ENCODE measurements at places on chromosomes 13 and 19.

DNA sequence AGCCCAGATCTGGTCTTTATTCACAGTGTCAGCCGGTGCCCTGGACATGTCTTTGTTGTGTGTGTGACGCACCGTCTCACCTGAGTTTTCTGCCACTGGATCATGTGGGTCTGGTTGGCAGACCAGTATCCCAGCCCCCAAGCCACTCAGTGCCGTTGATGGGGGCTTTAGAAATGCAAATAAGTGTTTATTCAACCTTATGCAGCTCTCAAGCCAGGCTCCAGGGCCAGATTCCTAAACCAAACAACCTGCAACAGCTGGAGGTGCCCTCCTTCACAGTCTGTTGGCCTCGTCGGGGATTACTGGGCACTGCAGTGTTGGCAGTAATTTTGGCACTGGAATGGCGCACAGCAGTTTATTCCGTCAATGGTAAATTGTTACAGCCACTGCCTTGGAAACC is 21.6 kb downstream of the FAM124A start:
- DNase-seq, result no peak

DNA sequence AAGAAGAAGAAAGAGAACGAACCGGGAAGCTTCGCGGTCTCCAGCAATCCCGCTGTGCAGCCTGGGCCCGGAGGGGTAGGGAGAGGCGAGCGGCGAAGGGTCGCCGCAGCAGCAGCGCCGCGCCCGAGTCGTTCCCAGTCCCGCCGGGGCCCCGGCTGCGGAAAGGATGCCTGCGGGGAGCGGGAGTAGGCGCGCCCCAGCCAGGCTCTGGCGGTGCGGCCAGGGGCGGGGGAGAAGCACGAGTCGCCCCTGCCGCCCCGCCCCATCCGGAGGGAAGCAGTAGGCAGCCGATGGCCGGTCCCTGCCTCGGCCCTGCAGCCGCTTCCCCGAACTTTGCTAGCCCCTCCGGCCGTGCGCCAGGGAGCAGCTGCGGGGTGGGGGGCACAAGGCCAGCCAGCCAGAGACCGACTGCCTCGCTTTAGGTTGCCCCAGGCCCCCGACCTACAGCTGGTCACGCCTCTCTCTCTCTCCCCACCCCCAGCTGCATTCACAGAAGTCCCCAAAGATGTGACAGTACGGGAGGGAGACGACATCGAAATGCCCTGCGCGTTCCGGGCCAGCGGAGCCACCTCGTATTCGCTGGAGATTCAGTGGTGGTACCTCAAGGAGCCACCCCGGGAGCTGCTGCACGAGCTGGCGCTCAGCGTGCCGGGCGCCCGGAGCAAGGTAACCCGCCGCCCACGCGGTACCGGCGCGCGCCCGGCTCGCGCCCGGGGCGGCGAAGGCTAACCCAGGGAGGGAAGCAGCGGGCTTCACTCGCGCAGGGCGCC is 1.1 kb downstream of the VSTM2B start:
- DNase-seq, result no peak

DNA sequence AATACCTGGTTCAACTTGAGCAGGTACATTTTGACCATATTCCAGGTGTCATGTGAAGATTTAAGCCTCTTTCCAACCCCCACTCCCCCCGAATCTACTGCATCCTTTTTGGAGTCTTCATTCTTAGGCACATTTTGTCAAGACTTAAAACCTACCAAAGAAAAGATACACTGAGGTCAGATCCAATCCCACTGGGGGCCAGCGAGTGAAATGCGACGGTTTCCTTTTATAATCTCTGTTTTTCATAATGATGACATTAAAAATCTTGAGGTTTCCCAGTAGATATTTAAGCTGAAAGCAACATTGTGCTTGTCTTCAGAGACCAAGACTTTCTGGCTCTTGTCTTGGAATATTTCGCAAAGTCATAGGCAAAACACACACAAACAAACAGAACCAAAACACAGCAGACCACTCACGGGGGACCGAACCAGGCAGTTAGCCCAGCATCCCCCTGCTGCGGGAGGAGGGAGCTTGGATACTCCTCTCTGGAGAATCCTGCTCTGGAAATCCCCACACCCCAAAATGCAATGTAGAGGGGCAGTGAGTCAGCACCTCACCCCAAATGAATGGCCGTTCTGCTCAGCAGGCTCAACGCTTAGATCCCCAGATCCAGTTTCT is 506 bp upstream of the GAS6 start:
- DNase-seq, result no peak

DNA sequence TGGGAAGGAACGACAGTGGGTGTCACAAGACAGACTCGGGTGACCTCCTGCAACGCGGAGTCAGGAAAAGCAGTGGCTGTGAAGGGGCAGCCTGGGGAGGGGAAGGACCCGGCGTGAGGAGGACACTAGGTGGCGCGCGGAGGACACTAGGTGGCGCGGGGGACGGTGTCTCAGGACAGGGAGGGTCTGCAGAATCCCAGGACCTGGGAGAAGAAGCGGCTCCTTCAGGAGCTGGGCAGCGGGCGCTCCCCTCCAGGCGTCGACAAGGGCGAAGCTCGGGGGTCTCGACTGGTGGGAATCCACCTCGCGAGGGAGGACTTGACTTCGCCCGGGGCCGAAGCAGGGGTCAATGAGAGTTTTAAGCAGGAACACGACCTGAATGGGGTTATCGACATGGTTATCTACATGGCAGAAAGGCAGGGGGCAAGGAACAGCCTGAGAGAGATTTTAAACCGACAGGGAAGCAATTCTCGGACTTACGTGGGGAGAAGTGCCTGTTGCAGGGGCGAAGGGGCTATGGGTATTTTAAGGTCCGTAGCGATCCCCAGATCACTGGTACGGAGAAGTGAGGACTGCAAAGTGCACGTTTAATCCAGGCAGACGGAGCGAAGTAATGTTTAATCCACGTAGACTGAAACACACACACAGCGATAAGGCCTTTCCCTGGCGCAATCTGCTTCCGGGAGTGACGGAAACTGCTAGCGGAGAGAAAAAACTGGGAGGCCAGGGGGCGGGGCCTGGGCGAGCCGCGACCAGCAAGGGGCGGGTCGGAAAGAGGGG is at the start of gene ZNF616:
Gene ZNF616 (minus strand): TSS at position 687 of the 780 bp plus-strand sequence. CDS start 9,426 bp downstream, outside the sequence.
- peak; percentile 88 for DNase-seq

GRCh38 chr13:33310245-33311038 is 24.9 kb upstream of the STARD13 start:
- no peak for DNase-seq

GRCh38 chr13:73262862-73263627 is 204.2 kb downstream of the KLF5 start:
- DNase-seq, result no peak

DNA sequence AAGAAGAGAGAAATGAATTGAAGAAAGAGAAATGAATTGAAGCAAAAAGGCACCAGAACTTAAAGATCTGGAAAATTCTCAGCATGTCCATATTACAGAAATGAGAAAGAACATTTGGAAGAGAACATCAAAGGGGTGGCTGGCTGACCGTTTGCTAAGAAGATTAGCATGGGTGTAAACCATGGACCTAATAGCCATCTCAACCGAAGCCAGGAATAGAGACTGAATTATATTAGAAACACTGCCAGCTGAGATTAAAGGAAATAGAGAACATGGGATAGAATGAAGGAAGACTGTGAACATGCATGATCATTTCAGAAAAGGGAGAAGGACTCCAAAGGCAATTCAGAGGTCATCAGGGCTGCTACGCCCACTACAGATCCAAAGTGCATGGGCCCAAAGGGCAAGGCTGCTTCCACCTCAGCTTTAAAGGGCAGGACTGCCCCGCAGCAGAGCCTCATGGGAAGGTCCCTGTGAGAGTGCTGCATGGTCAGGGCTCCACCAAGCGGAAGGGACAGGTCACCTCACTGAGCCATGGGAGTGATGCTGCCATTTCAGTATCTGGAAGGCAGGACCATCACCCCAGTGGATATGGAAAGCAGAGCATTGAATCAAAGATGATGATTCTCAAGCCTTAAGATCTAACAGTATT is 23.1 kb downstream of the FNDC3A start:
- no peak for DNase-seq

DNA sequence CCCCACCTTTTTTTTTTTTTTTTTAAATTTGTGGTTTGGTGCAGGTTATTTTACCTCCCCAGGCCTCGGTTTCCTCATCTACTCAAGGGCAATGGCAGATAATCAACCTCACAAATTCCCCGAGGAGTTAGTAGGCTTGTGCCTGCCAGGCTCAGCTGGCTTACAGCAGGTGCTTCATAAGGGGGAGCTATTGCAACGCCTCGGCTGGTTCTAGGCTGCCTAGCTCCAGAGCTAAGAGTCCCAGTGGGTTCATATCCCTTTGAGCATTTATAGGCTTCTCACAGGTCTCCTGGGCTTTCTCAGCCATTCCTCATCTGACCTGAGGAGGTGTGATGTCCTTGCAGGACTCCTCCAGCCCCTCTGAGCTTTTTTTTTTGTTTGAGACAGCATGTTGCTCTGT is 10.6 kb downstream of the BCKDHA start:
- DNase-seq, result no peak

GRCh38 chr19:40797963-40798682 is 868 bp upstream of the EGLN2 start:
- DNase-seq, result no peak

DNA sequence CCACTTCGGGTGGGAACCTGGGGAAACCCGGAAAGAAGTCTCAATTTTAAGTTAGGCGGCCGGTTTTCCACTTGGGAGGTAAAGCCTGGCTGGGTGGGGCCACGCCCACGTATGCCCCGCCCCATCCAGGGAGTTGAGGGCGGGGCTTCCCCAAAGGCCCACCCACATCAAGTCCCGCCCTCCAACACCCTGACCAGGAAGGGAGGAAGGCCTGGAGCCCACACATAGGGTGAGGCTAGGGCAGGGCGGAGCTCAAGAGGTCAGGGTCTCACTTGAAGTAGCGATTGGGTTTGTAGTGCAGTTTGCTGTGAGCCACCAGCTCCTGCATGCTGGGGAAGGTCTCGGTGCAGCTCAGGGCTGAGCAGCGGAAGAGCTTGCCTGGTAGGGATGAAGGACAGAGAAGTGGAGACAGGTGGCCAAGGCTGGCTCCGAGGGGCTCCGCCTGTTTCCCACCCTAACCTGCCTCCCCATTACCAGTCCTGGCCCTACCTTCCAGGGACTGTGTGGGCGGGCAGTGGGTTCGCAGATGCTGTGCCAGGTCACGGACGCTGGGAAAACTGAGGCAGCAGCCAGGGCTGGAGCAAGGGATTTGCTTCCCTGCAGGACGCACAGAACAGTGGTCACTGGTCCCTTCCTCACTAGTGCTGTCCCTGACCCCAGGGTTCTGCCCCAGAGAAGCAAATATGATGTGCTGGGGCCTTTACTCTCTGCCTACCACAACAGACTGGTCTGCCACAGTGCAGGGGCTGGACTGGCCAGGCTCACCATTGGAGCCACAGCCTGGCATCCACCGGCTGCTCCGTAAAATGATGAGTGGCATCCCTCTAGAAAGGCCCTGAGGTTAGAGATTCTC is 1.6 kb downstream of the ZNF414 start:
- DNase-seq, result no peak

DNA sequence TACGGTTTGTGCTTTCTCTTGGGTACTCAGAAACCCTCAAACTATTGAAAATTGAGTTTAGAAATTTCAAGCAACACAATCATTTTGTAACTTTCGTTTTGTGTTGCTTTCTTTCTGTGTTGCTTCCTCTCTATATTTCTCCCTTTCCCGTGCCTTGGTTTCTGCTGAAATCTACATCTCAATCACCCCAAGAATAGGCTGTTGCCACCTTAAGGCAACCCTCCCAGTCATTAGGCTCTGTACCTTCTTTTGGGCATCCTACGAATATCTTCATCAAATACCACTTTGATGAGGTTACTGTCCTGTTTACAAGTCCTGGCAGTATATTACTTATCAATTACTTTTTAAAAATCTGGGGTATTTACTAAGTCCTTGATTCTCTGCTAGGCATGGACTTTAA is 621.6 kb downstream of the GPC6 start:
- no peak for DNase-seq

DNA sequence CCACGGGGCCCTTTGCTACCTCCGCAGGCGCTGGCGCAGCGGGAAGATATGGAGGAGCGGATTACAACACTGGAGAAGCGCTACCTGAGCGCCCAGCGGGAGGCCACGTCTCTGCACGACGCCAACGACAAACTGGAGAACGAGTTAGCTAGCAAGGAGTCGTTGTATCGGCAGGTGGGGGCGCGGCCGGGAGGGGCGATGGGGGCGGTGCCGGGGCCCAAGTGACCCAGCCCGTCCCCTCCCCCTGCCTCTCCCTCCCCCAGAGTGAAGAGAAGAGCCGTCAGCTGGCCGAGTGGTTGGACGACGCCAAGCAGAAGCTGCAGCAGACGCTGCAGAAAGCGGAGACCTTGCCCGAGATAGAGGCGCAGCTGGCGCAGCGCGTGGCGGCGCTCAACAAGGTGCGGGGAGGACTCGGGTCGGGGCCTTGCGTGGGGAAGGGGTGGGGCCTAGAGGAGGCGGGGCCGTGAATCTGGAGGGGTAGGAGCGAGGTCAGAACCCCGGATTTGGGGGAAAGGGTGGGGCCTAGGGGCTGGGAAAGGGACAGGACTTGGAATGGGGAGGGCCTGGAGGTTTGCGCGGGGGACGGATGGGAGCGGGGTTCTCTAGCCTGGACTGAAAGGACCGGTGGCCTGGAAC is 13.7 kb downstream of the PPFIA3 start:
- no peak for DNase-seq

GRCh38 chr19:33385956-33386355 is 12.4 kb downstream of the CEBPG start:
- DNase-seq, result no peak

GRCh38 chr19:50897612-50898011 is 13.6 kb downstream of the KLK4 start:
- DNase-seq, result no peak

DNA sequence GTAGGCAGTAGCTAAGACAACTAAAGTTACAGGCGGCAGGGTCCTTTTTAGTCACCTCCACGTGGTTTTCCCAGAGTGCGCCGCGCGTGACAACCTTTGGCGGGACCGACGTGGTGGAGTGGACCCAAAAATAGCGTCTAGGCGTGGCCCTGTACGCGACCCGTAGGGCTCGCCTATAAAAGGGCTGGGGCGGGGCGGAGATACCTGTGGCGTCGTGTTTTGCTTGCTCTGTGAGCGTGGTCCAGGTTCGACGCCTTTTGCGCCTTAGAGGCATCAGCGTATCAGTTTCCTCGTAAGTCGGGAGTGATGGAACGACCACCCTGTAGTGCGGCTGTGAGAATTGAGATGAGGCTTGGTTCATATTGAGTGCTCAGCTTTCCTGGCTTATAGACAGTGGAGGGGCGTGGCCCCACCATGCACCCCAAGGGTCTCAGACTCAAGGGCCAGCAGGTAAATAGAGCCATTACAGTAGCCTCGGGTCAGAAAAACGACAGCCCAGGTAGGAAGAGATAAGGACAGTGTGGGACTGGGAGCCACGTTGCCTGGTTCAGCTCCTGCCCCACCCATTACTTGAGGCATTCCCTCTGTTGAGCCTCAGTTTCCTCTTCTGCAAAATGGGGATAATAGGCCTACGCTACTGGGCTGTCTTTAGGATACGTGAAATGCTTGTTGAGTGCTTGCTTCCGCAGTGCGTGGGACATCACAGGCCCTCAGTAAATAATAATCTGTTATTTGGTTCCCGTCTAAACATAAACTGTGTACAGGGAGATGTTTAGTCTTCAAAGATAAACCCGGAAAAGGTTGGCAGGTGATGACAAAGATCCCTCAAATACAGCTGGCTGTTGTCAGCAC is 693 bp upstream of the TMED1 start:
- DNase-seq, result no peak
